ENCODE measurements at places on chromosomes 3 and 15.
A peak's percentile ranks its signal among the peaks of the same experiment; 100 is the strongest.

GRCh38 chr3:128412180-128413002 lies 54.3 kb downstream of the DNAJB8 start:
- DNase-seq = no peak

DNA sequence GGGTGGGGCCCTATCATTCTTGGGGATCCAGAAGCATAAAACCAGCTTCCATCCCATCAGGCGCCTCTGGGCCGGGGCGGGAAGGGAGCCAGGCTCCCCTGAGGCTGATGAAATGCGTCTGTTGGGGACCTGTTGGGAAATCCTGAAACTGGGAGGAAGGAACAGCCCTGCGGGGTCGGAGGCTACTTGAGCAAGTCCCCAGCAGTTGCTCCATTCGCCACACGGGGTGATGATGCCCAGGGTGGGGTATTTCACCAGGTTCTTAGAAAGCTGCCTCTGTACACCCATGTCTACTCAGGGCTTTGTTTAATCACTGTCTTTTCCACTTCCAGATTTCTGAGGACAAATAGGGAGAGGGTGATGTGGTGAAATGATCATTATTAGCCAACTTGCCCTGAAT lies 25.4 kb upstream of the TSEN2 start:
- no peak for DNase-seq

GRCh38 chr15:35690698-35691116 lies 144.7 kb upstream of the DPH6 start:
- DNase-seq = no peak

DNA sequence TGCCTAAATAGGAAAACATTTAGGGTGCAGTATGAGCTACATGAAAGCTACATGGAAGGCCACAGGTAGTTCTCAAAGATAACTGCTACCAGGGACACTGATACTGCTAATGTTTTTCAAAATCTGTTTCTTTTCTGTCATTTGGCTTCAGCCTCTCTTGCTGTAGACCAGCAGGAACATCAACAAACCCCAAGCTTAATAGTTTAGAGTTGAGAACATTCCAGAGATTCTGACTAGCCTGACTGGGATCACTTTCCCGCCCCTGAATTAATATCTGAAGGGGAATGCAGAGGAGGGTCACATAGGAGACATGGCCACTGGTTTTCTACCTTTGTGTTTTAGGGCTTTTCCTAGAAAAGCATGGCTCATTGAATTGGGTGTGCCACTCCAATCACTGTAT lies 16.9 kb upstream of the C3orf38 start:
- no peak for DNase-seq

DNA sequence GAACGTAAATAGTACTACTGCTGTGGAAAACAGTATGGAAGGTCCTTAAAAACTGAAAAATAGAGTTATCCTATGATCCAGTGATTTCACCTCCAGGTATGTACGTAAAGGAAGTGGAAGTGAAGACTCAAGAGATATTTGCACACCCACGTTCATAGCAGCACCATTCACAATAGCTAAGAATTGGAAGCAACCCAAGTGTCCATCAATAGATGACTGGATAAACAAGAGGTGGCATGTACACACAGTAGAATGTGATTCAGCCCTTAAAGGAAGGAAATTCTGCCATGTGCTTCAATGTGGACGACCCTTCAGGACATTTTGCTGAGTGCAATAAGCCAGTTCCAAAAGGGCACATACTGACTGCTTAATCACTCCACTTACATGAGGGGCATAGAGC lies 188.3 kb downstream of the APBA2 start:
- DNase-seq = no peak

DNA sequence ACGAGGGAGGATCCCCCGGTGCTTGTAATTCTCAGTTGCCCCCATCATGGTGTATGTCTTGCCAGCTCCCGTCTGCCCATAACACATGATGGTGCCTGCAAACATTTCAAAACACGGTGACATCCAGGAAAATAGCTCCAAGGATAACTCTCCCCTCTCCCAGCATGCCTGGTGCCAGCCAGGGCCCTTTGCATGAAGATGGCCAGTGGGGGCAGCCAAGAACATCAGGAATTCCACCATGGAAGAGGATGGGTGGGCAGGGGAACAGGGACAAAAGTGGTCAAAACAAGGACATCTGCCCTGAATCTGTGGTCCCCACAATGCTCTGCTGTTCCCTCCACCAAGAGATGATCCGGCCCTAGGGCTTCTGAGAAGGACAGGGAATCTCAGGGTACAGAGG lies 9.0 kb downstream of the KIF9 start:
- no peak for DNase-seq

DNA sequence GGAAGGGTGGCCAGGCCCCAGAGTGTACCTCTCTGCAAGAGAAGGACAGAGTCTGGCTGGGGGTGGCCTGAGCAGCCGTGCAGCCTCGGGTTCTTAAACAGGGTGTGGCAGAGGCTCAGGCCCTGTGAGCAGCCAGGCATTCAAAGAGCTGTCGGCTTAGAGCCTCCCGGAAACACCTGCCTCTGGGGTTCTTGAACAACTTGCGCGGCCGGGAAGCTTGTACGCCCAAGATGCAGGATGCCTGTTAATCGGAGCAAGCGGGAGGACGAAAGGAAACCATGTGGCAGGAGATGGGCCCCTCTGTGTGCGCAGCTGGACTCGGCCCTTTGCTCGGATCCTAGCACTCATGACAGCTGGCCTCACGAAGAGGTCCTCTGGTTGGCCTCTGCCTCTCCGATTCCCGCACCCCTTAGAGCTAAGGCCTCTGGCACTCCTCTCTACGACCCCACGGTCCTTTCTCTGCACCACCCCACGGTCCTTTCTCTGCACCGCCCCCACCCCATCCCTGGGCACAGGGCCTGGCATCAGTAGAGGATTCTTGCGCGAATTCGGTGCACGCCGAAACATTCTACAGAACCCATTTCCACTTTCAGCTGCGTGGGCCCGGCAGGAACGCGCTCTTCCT lies 23.9 kb upstream of the TXNRD3 start:
- DNase-seq = peak; percentile 24

Data from dorsolateral prefrontal cortex (tissue), 122 donors.